ENCODE measurements at places on chromosomes 11 and 22.

GRCh38 chr22:19387575-19387974, 44.0 kb downstream of the HIRA start:
- DNase-seq: no peak

GRCh38 chr11:94604482-94604881, 37.3 kb downstream of the PIWIL4 start:
- no peak for DNase-seq

GRCh38 chr11:61048368-61049062, 53.8 kb upstream of the CD5 start:
- no peak for DNase-seq

DNA sequence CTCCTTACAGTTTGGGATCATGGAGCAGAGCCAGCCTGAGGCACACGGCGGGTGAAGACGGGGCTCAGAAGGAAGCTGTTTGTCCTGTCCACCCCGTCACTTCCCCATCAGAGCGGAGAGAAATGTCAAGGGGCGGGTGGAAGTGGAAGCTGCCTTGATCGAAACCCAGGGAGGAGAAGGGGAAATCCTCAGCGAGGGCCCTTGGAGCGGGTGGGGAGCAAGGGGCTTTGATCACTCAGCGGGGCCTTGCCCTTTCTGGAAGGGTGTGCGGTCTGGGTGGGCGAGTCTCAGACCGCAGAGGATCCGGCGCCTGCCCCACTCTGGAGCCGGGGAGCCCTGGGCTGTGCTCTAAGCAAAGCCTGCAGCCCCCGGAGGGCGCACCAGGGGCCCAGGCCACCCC, 320.4 kb downstream of the NTM start:
- no peak for DNase-seq

DNA sequence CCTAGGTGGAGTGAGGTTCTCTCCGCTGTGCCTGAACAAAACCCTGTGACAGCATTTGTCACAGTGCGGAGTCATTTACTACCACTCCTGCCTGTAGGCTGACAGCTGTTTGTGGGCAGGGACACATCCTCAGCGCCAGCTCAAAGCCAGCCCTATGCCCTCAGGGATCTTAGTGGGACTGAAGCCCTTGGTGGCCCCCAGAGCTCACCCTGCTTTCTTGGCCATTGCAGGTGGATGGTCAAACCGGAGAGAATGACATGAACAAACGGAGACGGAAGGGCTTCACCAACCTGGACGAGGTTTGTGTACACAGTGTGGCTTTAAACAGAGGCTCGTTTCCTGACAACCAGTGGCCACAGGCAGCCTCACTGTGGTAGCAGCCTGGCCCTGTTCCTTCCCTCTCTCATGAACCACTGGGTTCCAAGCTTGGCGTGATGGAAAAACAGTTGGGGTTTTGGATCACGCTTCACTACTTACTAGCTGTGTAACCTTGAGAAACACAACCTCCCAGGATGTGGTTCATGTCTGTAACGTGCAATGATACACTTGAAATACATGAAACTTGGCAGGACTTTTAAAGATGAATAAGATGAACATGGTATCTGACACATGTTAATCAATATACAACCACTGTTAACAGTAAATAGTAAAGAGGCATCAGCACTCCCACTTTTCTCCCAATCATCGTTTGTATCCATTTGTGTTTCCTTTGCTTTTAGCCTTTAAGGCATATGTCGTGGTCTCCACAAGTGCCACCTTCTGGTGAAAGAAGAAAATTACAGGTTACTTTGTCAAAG, 125.8 kb downstream of the MICAL2 start:
- DNase-seq: peak; percentile 78

DNA sequence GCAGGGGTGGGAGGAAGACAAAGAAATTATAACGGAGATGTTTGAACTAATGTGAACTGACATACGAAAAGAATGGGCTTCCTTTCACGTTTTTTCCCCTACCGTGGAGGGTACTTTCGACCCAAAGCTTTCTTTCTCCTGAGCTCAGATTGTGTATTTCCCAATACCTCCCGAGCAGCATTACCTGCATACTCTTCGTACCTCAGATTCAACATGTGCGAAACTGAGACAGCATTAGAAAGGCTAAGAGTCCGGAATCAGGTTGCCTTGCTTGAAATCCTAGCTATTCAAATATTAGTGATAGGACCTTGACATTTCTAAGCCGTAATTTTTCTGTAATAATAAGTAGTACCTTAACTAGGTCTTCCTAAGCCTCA, 778 bp upstream of the PAK1 start:
- no peak for DNase-seq

DNA sequence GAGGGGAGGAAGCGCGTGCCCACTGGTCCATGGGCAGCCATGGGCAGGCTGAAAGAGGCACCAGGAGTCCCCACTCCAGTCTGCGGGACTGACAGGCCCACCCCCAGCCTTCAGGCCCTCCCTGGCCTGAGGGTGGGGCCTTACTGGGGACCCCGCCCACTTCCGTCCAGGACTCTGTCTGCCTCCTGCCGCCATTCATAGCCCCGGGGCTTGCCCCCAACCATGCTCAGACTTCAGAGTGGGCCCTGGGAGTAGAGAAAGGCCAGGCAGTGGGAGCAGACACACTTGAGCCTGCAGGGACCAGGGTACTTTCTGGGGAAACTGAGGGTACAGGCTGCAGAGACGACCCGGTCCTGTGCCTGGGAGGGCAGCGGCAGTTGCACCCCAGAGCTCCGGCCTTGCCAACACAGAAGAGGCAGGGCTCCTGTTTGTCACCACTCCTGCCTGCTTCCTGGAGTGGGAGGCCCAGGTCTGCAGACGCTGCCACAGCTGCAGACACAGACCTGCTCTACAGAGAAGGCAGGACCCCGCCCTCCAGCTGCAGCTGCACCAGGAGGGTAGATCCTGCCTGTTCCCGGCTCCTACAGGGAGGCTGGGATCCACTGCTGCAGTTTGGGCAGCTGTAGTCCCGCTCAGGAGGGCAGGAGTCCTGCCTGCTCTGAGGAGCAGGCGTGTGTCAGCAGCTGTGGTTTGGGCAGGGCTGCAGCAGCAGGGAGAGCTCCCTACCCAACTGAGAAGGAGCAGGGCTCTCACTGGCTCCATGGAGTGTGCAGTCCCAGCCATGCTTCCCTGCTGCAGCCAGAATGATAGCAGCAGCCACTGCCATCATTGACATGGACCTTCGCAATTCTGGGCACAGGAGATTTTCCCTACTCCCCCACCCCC, 387.9 kb upstream of the ANO3 start:
- no peak for DNase-seq

- no peak for DNase-seq
Observed at GRCh38 chr11:83682611-83682973, 396.4 kb upstream of the CCDC90B start.

GRCh38 chr11:94958121-94958696, 15.1 kb downstream of the CWC15 start:
- DNase-seq: no peak

GRCh38 chr11:5553343-5553742, 5.0 kb upstream of the OR52H1 start:
- no peak for DNase-seq

Measured in breast epithelium (tissue), 4 donors.